ENCODE measurements at places on chromosomes 12 and 14.

GRCh38 chr12:121181181-121181580 lies 28.7 kb upstream of the P2RX4 start:
- DNase-seq: no peak

DNA sequence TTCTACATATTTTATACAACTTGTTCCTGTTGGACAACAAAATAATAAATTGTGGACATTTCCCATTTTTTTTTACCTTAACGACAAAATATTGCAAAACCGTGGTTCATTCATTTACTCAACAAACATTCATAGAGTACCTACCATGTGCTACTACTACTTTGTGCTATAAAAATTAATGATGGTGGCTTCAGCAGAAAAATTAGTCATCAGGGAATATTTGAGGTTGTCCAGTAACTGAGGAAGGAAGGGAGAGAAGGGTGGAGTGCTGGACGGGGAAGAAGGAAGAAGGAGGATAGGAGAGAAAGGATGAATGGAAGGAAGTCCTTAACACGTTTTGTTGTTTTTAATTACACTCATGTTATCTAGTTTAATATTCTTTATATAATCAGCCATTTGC lies 53.7 kb downstream of the PPFIBP1 start:
- DNase-seq: no peak

- DNase-seq: no peak
Observed at GRCh38 chr14:50085570-50086320, 30.6 kb downstream of the VCPKMT start.

GRCh38 chr12:42281278-42281677 lies 43.2 kb upstream of the YAF2 start:
- DNase-seq: no peak
